Naive thymus-derived CD8-positive, alpha-beta T cell (primary cell): ENCODE measurements at places on chromosomes 6 and 20. TPM values are rescaled to one million over a fixed set of nuclear protein-coding genes. Genes with fewer than 3 reads are reported as not detected.

Gene CALHM5
- total RNA-seq, result not detected

DNA sequence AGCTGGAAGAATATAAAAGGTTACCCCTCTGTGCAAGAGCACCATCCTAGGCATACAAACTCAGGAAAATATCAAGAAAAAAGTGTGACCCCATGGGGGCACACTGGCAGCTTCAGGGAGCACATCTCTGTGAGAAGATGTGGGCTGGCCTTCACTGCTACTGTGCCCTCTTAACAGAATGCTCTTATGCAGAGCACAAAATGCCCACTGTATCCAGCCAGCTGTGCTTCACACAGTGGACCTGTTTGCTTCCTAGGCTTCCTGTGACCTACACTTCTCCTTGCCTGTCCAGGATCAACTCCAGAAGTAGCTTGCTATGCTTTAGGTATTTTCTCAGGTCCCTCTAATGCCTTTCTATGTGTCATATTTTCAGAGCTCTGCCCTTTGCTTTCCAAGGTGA lies 380.2 kb upstream of the MMS22L start:
- no peak overlapping the region for H3K4me3 ChIP-seq
- no peaks in the 10 kb centered on the region for H3K36me3 ChIP-seq
- no peaks in the 10 kb centered on the region for H3K27me3 ChIP-seq
- no peaks in the 10 kb centered on the region for H3K4me1 ChIP-seq
- no peak overlapping the region for H3K27ac ChIP-seq

Gene LINC00237
- total RNA-seq, result not detected

DNA sequence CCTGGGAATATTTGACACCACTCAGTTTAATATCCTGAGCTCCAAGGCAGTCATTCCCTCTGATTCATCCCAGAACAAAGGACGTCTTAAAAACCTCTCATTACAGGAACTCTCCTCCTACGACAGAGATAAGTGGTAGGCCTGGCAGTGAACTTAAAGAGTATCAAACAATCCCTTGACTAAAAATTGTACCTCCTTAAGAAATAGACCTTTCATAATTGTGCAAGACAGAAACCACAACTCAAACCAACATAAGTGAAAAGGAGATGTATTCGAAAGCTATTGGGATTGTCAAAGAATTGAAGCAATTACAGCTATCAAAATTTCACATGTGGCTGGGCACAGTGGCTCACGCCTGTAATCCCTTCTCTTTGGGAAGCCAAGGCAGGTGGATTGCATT lies 19.1 kb upstream of the BNIP5 start:
- no peak overlapping the region for H3K27ac ChIP-seq
- DNase-seq, result no peak
- no peaks in the 10 kb centered on the region for H3K27me3 ChIP-seq

DNA sequence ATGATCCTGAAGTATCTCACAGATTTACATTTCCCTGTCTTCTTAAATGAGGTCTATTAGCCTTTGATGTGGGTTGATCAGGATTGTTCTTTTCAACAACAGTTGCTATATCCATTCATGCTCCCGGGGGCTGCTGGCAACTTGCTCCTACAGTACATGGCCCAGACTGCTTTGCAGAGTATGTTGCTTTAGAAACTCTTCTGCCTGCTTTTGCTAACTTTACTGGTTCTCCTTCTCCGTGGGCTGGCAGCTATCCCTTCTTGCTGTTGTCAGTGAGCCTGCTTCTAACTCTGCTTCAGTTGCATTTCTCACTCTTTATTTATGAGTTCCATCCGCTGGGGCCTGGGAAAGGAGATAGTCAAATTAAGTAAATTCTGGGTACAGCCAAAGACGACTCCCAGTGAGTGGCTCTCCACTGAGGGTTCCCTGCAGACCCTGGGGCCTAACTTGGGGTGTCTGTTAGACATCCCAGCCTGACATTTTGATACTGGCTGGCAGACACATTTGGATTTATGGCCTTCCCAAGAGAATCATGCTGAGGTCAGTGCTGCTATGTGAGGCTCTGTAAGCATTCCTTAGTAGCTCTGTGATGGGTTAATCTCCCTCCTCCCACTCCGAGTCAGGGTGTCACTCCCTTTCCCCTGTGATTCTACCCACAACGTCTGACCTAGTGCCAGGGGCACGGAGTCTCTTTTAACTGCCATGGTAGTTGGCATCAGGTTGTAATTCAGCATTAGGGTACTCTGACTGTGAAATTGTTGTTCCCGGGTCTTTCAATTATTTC lies 73.6 kb downstream of the SLX4IP start:
- H3K27ac ChIP-seq, result no peak overlapping the region
- H3K4me3 ChIP-seq, result no peak overlapping the region
- H3K4me1 ChIP-seq, result peaks cover 12% of the 10 kb centered on the region
- H3K36me3 ChIP-seq, result peaks cover 2% of the 10 kb centered on the region

GRCh38 chr20:62411479-62412193 lies 4.6 kb upstream of the CABLES2 start:
- H3K4me3 ChIP-seq, result no peak overlapping the region
- H3K27me3 ChIP-seq, result no peaks in the 10 kb centered on the region
- H3K27ac ChIP-seq, result no peak overlapping the region
- no peaks in the 10 kb centered on the region for H3K36me3 ChIP-seq

- peaks cover 73% of the 10 kb centered on the region for H3K4me1 ChIP-seq
- no peaks in the 10 kb centered on the region for H3K36me3 ChIP-seq
- peak overlapping the region; percentile 92 for H3K27ac ChIP-seq
- H3K27me3 ChIP-seq, result no peaks in the 10 kb centered on the region
- peak; percentile 42 for DNase-seq
Observed at GRCh38 chr6:33632558-33633039, 11.5 kb downstream of the ITPR3 start.

Gene ZNF343
- total RNA-seq, result 14.2 TPM

DNA sequence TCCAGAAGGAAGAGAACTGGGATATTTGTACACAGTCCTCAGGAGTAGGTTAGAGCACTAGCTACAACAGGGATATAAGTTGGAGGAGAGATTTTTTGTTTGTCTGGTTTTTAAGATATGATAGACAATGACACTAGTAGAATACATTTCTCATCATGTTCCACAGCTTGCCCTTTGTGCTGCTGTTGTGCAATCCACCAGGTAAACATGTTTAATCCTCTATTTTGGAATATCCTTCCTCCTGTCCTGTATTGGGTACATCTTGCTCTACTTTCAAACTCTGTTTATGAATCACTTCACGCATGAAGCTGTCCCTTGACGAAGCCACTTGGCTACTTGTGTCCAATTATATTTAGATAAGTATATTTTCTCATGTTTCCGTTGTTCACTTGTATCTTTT lies 153.6 kb upstream of the TENT5A start:
- H3K27me3 ChIP-seq, result no peaks in the 10 kb centered on the region
- DNase-seq, result no peak
- no peak overlapping the region for H3K4me3 ChIP-seq
- no peaks in the 10 kb centered on the region for H3K36me3 ChIP-seq
